ENCODE measurements at places on chromosomes 1 and 21.

DNA sequence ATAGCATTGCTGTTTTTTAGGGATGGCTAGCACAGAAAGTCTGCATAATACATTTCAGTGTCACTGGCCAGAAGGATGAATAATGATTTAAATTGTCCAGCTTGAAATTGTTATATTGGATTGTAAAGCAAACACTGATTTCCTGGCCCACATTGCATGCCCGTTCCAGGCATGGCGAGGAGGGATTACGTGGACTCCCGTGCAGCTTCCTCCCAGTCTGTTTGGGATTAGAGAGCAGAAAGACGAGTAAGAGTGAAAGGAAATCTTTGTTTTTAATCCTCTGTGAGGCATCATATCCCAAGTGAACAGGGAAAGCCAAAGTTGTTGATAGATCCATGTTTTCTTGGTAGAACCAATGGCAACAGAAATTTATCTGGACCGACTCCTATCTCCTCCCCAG is 8.4 kb downstream of the TRIM58 start:
- H3K4me1 ChIP-seq = no peaks in the 10 kb centered on the region
- no peak overlapping the region for H3K27ac ChIP-seq
- H3K27me3 ChIP-seq = 0 out of 2 replicates have a peak, but pooled peaks cover 6% of the 10 kb centered on the region
- DNase-seq = no peak

- no peaks in the 10 kb centered on the region for H3K36me3 ChIP-seq
Measured at GRCh38 chr1:157782931-157783330, 6.0 kb upstream of the FCRL2 start.

- no peaks in the 10 kb centered on the region for H3K4me1 ChIP-seq
- DNase-seq = no peak
- no peak overlapping the region for H3K27ac ChIP-seq
- no peaks in the 10 kb centered on the region for H3K36me3 ChIP-seq
- H3K4me3 ChIP-seq = peak overlapping the region; percentile 30
Measured at GRCh38 chr1:226526801-226527595, 21.6 kb upstream of the STUM start.

- H3K27me3 ChIP-seq = no peaks in the 10 kb centered on the region
- H3K27ac ChIP-seq = no peak overlapping the region
- H3K36me3 ChIP-seq = peaks cover 4% of the 10 kb centered on the region
- peak overlapping the region; percentile 99 for H3K4me3 ChIP-seq
- peaks cover 16% of the 10 kb centered on the region for H3K4me1 ChIP-seq
Measured at GRCh38 chr1:202966006-202966898, 805 bp downstream of the CYB5R1 start.

- no peak overlapping the region for H3K4me3 ChIP-seq
- peaks cover 8% of the 10 kb centered on the region for H3K27me3 ChIP-seq
- no peaks in the 10 kb centered on the region for H3K36me3 ChIP-seq
- no peaks in the 10 kb centered on the region for H3K4me1 ChIP-seq
- H3K27ac ChIP-seq = no peak overlapping the region
Measured at GRCh38 chr21:38272215-38272614, 15.4 kb downstream of the KCNJ15 start.

- H3K27ac ChIP-seq = no peak overlapping the region
- H3K4me3 ChIP-seq = no peak overlapping the region
- H3K4me1 ChIP-seq = no peaks in the 10 kb centered on the region
- no peak for DNase-seq
- H3K27me3 ChIP-seq = peaks cover 49% of the 10 kb centered on the region
- H3K36me3 ChIP-seq = no peaks in the 10 kb centered on the region
Measured at GRCh38 chr21:31911138-31911907, 38.5 kb downstream of the HUNK start.

GRCh38 chr1:166808952-166809351 is 30.3 kb upstream of the POGK start:
- H3K4me3 ChIP-seq = no peak overlapping the region
- no peak for DNase-seq
- H3K27ac ChIP-seq = no peak overlapping the region
- peaks cover 12% of the 10 kb centered on the region for H3K27me3 ChIP-seq
- H3K36me3 ChIP-seq = no peaks in the 10 kb centered on the region

GRCh38 chr1:40594187-40594531 is 62.7 kb downstream of the ZNF684 start:
- no peak overlapping the region for H3K4me3 ChIP-seq
- no peak overlapping the region for H3K27ac ChIP-seq
- no peaks in the 10 kb centered on the region for H3K4me1 ChIP-seq

GRCh38 chr21:28949318-28949717 is 43.4 kb downstream of the LTN1 start:
- no peak overlapping the region for H3K27ac ChIP-seq
- no peak overlapping the region for H3K4me3 ChIP-seq
- no peak for DNase-seq
- no peaks in the 10 kb centered on the region for H3K4me1 ChIP-seq
- peaks cover 6% of the 10 kb centered on the region for H3K36me3 ChIP-seq
- no peaks in the 10 kb centered on the region for H3K27me3 ChIP-seq

- 0 out of 2 replicates have a peak, but pooled peaks cover 2% of the 10 kb centered on the region for H3K27me3 ChIP-seq
- DNase-seq = no peak
- H3K4me1 ChIP-seq = no peaks in the 10 kb centered on the region
- no peaks in the 10 kb centered on the region for H3K36me3 ChIP-seq
- H3K27ac ChIP-seq = no peak overlapping the region
- no peak overlapping the region for H3K4me3 ChIP-seq
Measured at GRCh38 chr1:158572226-158572625, 1.8 kb upstream of the OR6P1 start.

- H3K36me3 ChIP-seq = no peaks in the 10 kb centered on the region
- H3K4me1 ChIP-seq = no peaks in the 10 kb centered on the region
- H3K27me3 ChIP-seq = no peaks in the 10 kb centered on the region
- no peak overlapping the region for H3K27ac ChIP-seq
- DNase-seq = no peak
Measured at GRCh38 chr1:214830941-214831340, 227.9 kb downstream of the CENPF start.

GRCh38 chr1:19720973-19721372 is 56.3 kb downstream of the HTR6 start:
- DNase-seq = no peak
- no peaks in the 10 kb centered on the region for H3K36me3 ChIP-seq
- no peak overlapping the region for H3K27ac ChIP-seq
- H3K4me1 ChIP-seq = no peaks in the 10 kb centered on the region
- no peak overlapping the region for H3K4me3 ChIP-seq

All from PC-9 (cell line).